ENCODE measurements at places on chromosomes 3 and 15.

GRCh38 chr3:147424581-147425387 lies 15.6 kb downstream of the ZIC1 start:
- no peak for DNase-seq

DNA sequence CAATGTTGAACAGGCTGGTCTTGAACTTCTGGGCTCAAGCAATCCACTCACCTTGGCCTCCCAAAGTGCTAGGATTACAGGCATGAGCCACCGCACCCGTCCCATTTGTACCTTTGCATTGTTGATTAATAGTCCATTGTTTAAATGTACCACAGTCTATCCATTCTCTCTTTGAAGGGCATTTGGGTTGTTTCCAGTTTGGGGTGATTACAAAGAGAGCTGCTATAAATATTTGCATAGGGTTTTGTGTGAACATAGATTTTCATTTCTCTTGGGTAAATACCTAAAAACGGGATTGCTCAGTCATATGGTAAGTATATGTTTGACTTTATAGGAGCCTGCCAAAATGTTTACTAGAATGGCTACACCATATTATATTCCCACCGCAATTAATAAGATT lies 13.7 kb upstream of the PTPRG start:
- DNase-seq: no peak

- no peak for DNase-seq
These were observed 526.3 kb downstream of the OTOL1 start for GRCh38 chr3:162022911-162023310.

- DNase-seq: no peak
These were observed 3.4 kb downstream of the PDZRN3 start for GRCh38 chr3:73621388-73621787.

DNA sequence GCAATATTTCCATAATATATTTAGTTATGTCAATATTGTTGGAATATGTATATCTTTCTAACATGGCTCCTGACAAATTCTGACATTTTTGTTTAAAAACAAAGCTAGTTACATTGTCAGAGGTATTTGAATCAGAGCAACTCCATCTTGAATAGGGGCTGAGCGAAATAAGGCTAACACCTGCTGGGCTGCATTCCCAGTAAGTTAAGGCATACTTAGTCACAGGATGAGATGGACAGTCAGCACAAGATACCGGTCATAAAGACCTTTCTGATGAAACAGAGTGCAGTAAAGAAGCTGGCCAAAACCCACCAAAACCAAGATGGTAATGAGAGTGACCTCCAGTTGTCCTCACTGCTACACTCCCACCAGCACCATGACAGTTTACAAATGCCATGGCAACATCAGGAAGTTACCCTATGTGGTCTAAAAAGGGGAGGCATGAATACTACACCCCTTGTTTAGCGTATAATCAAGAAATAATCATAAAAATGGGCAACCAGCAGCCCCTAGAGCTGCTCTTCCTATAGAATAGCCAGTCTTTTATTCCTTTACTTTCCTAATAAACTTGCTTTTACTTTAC lies 30.4 kb downstream of the RPL22L1 start:
- DNase-seq: no peak

- DNase-seq: no peak
These were observed 324.1 kb upstream of the CNTN4 start for GRCh38 chr3:1774597-1774996.

DNA sequence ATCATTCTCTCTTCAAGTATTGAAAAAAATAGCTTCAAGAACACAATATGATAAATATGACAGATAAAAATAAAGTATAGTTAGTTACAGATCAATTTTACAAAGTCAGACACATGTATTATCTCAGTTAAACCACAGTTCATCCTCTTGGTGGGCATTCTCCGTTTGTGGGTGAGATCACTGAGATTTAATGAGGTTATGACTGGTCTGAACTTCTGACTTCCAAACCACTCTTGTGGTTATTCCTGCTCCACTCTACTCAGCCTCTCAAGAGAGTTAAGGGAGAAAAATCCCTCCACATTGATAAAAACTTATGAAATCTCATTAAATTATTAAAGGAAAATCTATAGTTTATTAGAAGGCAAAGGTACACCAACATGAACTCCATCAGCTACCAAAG lies 229.9 kb upstream of the LRTM1 start:
- DNase-seq: no peak

- no peak for DNase-seq
These were observed 539.7 kb upstream of the IL12A start for GRCh38 chr3:159448902-159449301.

- DNase-seq: no peak
These were observed 84.9 kb downstream of the B3GALNT1 start for GRCh38 chr3:161020256-161020655.

GRCh38 chr15:59443341-59444072 lies 5.5 kb downstream of the FAM81A start:
- DNase-seq: no peak

DNA sequence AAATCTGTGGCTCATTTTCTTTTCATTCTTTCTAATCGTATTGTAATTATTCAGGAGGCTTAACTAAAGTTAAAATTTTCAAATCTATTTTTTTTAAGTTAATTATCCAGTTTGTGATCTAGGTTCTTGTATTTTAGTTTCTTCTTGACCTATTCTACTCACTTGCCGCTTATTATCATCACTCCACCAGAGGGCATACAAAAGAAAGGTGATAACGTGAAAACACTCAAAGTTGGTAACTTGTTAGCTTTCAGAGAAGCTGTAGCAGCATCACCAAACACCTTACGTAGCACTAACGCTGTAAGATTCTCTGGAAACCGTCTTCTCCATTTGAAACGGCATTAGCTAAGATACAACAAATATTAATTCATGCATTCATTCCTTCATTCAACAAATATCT lies 4.8 kb downstream of the GNB4 start:
- no peak for DNase-seq

GRCh38 chr15:49864251-49864650 lies 243.4 kb downstream of the DTWD1 start:
- DNase-seq: no peak

DNA sequence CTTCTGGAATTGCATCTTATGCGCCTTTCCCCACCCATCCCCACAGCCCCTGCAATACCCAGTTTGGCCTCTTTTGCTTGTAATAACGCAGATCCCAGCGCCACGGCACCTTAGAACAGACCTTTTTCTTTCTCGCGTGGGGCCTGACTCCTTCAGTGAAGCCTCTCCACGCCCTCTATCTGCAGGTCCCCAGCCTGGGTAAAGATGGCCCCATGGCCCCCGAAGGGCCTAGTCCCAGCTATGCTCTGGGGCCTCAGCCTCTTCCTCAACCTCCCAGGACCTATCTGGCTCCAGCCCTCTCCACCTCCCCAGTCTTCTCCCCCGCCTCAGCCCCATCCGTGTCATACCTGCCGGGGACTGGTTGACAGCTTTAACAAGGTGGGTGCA lies 594 bp downstream of the CRELD1 start:
- peak; percentile 52 for DNase-seq

DNA sequence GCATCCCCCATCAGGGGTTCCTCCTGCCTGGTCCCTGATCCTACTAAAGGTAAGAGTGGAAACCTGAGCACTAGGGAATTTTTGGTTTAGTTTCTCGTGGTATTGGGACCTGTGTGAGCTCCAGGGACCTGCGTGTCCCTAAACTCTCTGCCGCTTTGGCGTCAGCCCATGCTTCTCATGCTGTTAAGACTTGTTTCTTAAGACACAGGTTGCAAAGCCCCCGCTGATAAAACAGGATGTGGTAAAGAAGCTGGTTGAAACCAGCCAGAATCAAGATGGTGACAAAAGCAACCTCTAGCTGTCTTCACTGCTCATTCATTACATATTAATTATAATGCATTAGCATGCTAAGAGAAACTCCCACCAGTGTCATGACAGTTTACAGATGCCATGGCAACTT lies 64.6 kb downstream of the LYZL4 start:
- DNase-seq: peak; percentile 26

DNA sequence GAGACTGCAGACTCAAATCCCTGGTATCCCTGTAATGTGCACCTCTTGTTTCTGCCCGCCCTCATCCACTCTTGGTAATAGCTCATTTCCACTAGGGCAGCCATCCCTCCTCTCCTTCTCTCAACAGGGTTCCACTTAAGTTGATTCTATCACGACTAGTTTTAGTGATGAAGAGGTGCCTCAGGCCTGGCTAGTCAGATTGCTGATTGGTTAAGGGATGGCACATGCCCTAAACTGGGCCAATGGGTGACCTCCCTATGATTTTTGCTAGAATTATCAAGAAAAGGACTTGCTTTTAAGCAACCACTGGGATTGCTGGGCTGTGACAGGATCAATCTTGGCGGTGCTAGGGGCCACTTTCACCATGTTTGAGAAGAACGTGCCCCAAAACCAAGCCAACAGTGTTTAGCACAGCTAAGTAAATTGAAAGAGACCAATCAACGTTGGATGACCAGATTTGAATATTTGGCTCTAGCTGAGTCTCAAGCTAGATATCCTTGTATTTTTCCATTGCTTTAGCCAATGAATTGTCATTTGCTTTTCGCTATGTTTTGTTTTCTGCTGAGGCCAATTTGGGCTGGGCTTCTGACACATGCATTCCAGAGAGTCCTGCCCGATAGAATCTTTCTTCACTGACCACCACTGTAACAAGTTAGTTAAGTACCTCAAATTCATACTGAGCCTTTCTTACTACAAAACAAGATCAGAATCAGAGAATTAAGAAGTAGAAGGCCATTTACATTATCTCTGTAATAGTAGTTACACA lies 131.0 kb downstream of the PDZRN3 start:
- no peak for DNase-seq

DNA sequence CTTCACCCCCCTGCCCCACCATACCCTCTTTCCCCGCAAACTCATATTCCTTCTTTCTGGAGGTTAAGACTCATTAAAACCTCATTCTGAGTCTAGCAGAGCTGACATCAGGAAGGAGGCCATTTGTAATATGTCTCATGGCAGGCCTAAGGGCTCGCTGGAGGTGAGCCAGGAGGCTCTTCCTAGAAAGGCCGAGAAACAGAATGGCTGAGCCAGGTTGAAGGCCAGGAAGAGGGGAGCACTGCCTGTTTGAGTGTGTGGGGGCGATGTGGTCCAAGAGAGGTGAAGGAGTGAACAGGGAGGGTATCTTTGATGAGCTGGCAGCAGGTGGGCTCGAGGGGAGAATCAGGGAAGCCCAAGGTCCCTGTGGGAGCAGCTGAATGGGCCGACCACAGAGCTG lies 317.3 kb downstream of the TLE3 start:
- DNase-seq: no peak

GRCh38 chr15:91151781-91152563 lies 51.9 kb downstream of the SV2B start:
- no peak for DNase-seq

DNA sequence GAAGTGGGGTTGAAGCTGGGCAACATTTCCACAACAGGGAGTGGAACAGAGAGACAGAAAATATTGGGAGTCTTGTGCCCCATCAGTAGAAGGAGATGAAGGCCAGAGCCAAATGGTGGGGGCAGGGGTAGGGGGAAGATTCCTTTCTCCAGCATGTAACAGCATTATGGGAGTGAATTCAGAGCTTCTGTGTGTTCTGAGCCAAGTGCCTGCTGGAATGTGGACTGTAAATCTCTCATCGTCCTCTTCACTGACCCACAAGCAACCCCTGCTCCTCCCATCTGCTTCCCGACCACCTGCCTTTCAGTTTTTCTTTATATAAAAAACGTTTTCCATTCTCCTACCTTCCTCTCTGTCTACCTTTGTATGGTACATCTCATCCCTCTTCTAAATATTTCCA lies 344.2 kb upstream of the TPRG1 start:
- DNase-seq: no peak

GRCh38 chr3:46946856-46947545 lies 29.5 kb downstream of the CCDC12 start:
- peak; percentile 70 for DNase-seq

DNA sequence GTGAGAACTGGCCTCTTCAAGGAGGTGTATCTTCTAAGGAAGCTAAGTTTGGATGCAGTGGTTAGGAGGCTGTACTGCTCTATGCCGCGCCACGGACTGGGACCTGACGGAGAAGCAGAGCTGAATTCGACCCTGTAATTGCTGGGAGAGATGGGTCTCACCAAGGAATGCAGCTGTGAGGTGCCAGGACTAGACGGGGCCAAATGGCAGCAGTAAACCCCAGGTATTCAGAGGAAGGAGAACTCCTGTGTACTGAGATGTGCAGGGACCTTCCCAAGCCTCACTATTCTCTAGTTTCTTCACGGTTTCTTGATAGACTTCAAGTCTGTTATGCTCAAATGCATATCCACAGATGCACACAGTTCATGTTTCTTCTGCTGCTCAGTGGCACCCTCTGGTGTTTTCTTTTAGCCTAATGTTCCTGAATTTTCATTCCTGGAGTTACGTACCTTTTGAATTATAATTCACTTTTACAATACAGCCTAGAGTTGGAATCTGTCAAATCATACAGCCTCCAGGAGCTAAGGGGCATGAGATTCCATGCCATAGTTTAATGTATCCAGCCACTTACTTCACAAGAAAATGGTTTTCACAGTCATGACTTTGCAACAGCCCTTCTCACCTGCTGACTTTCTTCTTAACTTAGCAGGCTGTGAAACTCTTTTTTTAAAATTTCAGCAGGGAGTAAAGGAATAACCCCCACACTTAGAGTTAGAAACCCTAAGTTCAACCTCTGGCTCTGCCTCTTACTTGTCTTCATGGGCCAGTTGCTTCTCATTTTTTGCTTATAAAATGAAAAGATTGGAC lies 61.8 kb downstream of the GLDN start:
- no peak for DNase-seq

GRCh38 chr15:26967719-26968269 lies 3.2 kb upstream of the GABRG3 start:
- DNase-seq: no peak

GRCh38 chr15:89446255-89446891 lies 50.0 kb downstream of the RHCG start:
- DNase-seq: no peak

Data from activated naive CD4-positive, alpha-beta T cell treated with anti-CD3 and anti-CD28 coated beads, Interleukin-2, amount 10 ng/mL, durations not matched to agents 7 days and 5 days (primary cell).